HS-5 (cell line): ENCODE measurements at places on chromosomes 5 and 9.

GRCh38 chr9:34169125-34169524 is 9.7 kb upstream of the UBAP1 start:
- no peak for DNase-seq

GRCh38 chr9:2966565-2967300 is 122.8 kb upstream of the PUM3 start:
- DNase-seq, result no peak

DNA sequence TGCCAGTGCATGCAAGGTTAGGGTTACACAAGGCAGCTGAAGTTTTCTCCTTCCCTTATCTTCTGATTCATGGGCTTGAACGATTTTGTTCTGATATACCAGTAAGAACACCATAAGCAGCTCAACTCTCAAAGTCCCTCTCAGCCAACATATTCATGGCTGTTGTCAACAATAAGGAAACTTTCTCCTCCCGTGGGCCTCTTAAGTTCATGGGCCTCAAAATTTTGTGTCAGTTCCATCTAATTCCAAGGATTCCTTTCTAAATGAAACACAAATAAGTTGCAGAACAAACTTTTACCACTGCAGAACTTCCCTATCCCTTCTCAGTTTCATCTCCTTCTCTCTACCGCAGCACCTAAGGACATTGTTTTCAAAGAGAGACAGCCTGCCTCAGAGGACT is 23.6 kb upstream of the CAST start:
- no peak for DNase-seq

DNA sequence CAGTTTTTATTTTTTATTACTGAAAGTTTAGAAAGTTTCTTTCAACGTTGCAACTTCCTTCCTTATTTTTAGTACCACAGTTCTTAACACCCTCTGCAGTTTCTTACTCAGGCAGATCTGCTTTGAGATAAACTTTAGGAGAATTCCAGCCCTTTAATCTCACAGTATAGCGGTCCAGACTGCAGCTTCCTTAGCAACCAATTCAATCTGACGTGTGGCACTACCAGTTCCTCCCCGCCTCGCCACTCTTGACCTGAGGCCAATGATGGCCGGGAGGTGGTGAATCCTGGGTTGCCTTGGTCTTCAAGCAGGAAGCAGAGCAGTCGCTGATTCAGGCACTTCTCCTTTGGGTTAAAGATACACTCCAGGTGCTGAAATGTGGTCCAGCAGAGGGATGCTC is 334.3 kb upstream of the TRPC7 start:
- DNase-seq, result no peak

- DNase-seq, result no peak
Observed at GRCh38 chr9:135001526-135001925, 83.8 kb upstream of the FCN1 start.

- no peak for DNase-seq
Observed at GRCh38 chr9:129362287-129363000, 184.4 kb upstream of the IER5L start.

DNA sequence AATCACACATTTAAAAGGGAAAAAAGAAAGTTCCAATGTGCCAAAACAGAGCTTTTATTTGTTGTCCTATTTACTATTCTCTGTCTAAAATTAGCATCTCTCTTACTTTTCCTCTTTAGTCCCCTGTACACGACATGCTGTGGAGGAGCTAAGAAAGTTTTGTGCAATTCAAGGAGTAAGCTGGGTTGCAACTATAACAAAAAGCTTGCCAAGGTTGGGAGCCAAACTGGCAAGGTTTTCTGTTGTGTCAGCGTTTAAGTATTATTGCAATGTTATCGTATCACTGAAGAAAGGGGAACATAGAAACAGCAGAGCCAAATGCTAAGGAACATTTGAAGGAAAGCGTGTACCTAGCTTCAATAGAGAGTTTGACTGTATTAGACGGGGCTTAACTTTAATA is 680.8 kb downstream of the CETN3 start:
- DNase-seq, result no peak

DNA sequence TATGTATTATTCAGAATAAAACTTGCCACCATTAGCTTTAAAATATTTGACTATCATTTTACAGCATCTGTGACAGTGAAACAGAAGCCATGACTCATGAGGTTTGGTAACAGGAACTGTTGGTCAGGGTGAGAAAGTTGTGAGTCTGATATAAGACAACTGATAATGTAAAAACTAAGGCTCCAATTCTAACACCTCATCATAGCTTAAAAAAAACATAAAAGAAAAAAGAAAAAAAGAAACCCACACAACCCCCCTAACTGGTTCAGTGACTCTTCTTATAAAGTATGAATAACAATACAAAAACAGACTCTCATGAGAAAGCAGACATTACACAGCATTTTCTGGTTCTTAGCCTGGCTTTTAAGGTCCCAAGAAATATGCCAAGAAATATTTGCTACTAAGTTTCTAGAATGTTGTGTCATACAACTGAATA is 85.8 kb downstream of the MRPS27 start:
- peak; percentile 60 for DNase-seq

DNA sequence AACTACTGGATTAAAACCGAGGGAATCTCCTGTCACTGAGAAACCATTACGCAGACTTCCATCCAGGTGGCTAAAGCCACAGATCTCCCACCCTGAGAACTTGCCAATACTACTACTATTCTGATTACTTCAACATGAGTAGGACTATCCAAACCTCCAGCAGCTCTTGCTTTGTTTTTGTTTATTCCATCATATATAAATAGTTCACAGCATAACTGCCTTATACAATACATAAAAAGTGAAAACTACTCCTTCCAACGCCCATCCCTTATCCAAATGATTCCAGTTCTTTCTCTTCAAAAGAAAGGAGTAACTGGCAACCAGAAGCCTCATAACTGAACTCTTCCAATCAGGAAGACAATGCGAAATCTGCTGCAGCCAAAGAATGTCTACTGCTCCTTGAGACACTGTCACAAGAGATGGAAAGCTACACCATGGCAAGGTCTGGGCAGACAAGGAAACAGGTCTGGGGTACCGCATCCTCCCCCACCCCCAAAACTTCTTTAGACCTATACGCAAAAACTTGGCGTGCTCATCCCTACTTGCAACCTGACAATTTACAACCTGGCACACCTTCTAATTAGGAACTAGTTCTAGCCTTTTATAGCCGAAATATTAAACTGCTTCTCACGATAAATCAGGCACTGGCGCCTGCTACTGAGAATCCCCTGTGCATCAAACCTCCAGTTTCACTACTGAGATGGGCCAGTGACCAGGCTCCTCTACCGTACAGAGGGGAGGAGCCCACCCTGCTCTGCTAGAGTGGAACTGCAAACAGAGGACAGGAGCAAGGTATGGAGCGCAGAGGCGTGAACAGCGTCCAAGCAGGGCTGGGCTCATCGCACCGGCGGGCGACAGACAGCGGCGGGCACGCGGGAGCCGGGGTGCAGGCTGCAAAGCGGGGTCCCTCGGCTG is 986 bp downstream of the PLPP1 start:
- no peak for DNase-seq

- DNase-seq, result no peak
Observed at GRCh38 chr9:133054194-133054890, 7.4 kb upstream of the CEL start.

- DNase-seq, result no peak
Observed at GRCh38 chr9:84000186-84000585, 19.6 kb downstream of the RMI1 start.

DNA sequence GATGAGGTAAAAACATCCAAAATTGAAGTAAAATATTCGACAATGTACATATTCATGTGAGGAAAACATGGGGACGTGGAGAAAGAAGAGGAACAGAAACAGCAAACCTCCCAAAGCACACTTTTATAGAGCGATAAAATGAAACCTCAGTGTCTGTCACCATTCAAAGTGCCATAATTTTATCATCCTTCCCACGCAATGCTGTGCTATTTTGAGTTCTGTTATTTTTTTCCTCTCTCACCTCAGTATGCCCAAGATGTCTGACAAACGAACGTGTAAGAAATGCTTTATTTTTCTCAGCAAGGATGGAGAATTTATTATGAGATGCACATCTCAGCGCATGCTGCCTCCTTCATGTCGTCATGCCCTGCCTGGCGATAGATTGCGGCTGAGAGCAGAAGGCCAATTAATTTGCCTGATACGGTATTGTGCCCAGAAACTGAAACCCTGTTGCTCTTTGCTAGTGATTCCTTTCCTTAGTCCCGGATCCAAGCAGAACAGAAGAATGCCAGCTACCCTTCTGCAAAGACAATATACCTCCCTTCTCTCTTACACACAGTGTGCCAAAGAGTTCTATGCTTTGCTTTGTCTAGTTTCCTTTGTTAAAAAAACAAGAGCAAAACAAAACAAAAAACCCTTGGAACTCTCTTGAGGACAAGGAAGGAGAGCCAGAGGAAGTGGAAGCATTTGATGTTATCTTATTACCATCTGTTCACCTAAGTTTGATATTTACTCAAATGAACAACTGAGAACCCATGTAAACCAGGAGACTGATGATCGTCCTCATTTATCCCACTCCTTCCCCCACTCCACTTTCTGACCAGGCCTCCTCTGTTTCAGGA is 192.4 kb downstream of the SEMA6A start:
- no peak for DNase-seq

GRCh38 chr5:180370861-180371641 is 17.9 kb upstream of the GFPT2 start:
- DNase-seq, result no peak

DNA sequence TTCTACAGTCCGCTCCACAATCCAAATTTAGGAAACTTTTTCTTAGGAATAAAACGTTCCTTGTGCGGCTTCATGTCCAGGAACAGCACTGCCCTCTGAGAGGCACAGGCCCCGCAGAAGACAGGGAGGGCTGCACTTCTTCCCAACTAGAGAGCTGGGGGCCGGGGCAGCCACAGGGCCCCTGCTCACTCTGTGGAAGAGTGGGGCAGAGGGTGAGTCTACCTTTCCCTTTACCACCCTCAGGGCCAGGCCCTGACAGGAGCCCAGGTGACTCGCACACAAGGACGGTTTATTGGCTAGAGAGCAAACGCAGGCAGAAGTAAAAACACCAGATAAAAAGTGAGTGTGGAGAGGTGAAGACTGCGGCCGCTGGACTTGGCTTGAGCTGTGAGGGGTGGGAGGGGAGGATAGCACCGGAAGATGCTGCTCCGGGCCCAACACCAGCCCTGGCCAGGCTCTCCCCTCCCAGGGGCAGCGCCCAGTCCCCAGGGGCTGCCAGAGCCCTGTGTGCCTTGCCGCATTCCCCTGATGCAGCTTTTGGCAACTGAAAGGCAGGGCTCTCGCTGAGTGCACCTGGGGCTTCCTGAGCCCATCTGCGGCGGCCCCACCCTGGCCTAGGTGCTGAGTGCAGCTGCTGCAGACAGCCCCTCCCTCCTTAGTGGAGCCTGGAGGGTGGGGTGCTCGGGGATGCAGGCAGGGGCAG is 20.2 kb downstream of the SH3GLB2 start:
- no peak for DNase-seq

DNA sequence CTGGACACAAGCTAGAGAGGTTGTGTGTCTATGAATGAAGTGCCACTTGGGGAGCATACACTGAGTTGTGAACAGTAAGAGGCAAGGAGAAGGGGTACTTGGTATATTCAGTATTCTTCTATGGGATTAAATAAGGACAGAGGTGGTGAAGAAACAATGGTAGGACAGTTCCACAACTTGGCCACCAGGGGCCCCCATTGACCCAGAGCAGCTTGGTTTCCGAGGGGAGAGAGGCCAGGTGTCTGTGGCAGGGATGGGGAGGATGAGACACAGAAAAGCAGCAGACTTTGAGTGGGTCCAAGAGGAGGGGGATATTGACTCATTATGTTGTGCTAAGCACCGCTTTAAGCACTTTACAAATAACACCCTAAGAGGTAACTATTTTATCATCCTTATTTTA is 220.6 kb downstream of the MELK start:
- DNase-seq, result no peak

- DNase-seq, result no peak
Observed at GRCh38 chr5:80755626-80756025, 100.8 kb upstream of the DHFR start.

DNA sequence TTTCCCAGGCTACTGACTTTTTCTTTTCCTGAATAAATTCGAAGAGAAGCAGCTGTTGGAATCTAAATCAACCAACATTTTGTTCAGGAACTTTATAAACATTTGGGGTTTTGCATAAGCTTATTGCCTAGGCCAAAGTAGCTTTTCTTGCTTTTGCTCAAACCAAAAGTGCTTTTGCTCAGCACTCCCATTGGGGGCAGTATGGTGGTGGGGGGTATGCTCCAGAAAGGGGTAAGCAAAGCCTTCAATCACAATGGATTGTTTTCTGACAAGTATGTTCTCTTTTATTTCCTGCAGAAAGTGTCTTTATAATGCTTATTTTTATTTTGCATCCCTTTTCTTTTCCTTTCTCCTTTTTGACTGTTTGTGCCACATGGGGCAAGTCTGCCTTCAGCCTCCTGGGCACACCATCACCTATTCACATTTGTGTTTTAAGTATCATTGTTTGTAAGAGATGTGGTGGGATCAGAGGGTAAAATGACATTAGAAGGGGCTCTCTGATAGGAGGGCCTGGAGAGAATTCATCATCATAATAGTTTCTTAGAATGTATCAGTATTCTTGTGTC is 86.0 kb downstream of the PRDM6 start:
- no peak for DNase-seq

- DNase-seq, result peak; percentile 74
Observed at GRCh38 chr9:105205787-105206495, 38.5 kb upstream of the SLC44A1 start.

DNA sequence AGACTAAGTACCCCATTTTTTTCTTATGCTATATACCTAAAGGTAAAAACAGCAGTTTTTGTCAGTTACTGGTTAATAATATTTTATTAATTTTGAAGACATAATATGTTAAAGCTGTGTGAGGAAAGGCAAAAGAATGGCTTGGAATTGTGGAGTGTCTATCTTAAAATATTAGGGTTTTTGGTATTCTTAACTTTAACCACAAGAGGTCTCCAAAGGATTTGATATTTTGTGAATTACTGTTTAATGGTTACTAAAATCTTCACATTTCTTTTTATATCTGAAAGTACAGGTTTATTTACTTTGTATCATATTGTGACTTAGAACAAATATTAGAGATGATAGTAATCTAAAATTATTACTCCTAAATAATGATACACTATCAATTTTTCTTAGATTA is 32.0 kb upstream of the DHFR start:
- no peak for DNase-seq

GRCh38 chr5:79546782-79547428 is 33.0 kb upstream of the HOMER1 start:
- DNase-seq, result no peak

- no peak for DNase-seq
Observed at GRCh38 chr9:69579032-69579758, 93.0 kb downstream of the APBA1 start.

DNA sequence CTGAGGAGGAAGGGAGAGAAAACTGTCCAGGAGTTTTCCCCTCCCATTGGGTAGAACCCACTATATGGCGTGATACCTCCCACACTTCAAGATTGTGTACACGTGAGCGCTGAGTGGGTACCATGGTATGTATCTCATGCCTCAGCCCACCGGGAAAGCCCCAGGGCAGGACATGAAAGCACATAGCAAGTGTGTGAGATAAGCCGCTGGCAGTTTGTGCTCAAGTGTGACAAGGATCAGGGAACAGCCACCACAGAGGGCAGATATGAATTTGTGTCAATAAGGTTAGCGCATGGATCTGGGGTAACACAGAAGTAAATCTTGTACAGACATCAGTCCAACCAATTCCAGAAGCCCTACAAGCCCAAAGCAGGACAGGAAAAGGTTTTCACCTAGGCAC is 42.6 kb upstream of the NAA35 start:
- DNase-seq, result no peak

- peak; percentile 69 for DNase-seq
Observed at GRCh38 chr5:9156282-9156681, 389.6 kb downstream of the SEMA5A start.

GRCh38 chr5:44891116-44891515 is 82.4 kb downstream of the MRPS30 start:
- DNase-seq, result no peak

- DNase-seq, result no peak
Observed at GRCh38 chr9:2859776-2860379, 16.0 kb upstream of the PUM3 start.
